Esophagus mucosa (tissue), 1 donor: ENCODE measurements at places on chromosomes 11 and 22. TPM values are rescaled to one million over a fixed set of nuclear protein-coding genes. Genes with fewer than 3 reads are reported as not detected.

DNA sequence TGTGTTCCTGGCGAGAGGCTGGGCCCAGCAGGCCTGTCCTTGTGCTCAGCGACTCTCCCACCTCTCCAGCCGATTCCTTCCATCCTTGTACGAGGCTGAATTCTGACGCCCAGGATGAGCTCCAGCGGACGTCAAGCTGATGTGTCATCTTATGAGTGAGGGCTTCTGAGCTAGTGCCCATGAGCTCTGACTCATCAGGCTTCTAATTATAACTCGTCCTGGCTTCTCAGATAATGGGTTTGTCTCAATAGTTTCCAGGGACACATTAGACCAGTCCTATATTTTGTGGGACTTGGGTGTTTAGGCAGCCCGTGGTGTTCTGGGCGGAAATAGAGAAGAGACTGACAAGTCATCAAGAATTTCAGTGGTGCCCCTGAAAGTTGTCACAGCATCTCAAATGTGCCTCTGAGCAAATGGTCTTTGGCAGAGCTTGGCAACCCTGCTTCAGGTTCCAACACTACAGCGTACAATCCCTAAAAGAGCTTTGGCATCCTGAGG, 108.2 kb upstream of the CD44 start:
- ATAC-seq, result peak; percentile 96

- no peak for ATAC-seq
Observed at GRCh38 chr11:87251560-87251959, 213.8 kb downstream of the TMEM135 start.

GRCh38 chr11:62627713-62628112, 5.9 kb upstream of the B3GAT3 start:
- ATAC-seq, result no peak

DNA sequence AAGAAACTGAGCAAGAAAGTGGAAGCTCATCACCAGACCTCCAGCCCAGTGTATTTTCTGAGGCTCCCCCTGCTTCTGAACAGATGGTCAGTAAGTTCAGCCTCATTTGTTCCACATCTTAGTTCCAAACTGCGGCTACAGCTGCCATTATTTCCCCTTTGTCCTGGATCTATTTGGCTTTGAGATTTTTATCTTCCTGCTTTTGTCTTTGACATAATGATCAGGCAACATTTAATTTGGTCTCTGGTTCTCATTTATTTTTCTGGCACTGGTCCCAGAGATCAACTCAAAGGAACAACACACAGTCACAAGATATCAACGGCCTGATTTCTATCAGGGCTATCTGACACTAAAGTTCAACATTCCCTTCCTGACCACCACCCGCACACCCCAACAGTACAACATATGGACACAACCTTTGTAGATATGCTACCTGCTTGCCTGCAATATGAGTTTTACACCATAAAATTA, 137.5 kb downstream of the FAM76B start:
- ATAC-seq, result no peak

PHOX2A gene
- total RNA-seq, result not detected

DNA sequence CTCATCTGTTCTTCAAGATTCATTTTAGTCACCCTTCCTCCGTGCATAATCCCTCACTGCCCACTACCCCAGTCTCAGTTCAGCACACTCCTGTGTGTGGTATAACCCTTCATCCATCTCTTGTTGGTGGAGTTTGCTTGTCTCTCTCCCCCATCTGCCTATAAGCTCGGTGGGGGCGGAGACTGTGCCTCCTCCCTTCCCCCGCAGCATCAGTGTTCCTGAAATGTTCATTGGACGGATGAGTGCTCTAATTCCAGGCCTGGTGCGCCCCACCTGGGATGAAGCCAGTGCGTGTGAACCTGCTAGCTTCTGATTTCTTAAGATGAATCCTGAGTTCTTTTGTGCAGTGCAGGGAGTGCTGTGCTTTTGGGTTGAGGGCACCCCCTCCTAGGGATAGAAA, 100.0 kb downstream of the GRIK4 start:
- no peak for ATAC-seq

DNA sequence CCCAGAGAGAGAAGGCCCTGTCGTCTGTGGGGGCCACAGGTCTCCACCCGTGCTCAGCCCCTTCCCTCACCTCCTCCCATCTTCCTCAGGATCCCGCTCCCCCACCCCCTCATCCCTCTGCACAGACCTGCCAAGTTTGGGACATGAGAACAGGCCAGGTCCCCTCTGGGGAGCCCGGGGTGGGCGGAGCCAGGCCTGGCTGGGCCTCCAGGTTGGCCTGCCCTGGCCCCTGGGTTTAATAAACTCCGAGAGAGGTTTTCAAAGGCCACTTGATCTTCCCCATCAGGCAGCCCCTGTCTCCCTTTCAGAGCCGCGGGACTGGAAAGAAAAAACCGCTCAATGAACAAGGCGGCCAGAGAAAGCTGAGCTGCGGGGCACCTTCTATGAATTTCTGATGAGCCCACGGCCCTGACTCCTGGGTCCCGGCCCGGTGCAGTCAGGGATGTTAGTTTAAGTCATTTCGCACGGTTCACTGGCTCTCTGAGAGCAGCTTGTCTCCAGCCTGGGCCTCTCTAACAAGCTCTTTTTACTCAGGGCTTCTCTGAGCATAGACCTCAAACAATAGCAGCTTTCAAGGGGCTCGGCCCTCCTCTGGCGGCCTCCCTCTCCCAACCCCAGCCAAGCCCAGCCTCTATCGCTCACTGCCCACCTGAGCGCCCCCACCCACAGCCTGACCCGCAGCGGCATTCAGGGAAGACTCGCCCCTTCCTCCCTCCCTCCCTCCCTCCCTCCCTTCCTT, 64.8 kb downstream of the RPUSD4 start:
- no peak for ATAC-seq
